ENCODE measurements at places on chromosomes 4 and X.

DNA sequence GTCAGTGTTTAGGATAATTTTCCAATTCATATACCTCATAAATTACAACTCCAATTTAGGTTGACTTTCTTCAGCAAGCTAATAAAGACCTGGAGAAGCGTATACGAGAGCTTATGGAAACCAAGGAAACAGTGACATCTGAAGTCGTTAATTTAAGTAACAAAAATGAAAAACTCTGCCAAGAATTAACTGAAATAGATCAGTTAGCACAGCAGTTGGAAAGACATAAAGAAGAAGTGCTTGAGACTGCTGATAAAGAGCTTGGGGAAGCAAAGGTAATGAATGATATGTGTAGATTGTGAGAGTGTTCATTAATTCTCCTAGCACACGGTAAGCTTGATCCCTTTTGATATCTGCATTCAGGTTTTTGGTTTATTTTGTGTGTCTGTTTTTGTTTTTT is 16.8 kb downstream of the CEP135 start:
- DNase-seq = no peak
- no peak overlapping the region for H3K27ac ChIP-seq
- no peak overlapping the region for H3K4me3 ChIP-seq
- H3K36me3 ChIP-seq = peaks cover 19% of the 10 kb centered on the region
- H3K4me1 ChIP-seq = no peaks in the 10 kb centered on the region

- no peak overlapping the region for H3K4me3 ChIP-seq
- no peak overlapping the region for H3K27ac ChIP-seq
- H3K4me1 ChIP-seq = peaks cover 4% of the 10 kb centered on the region
- H3K27me3 ChIP-seq = no peaks in the 10 kb centered on the region
Observed at GRCh38 chr4:140256941-140257340, 103.0 kb upstream of the MAML3 start.

- no peaks in the 10 kb centered on the region for H3K4me1 ChIP-seq
- H3K27me3 ChIP-seq = no peaks in the 10 kb centered on the region
- no peaks in the 10 kb centered on the region for H3K36me3 ChIP-seq
- no peak for DNase-seq
- H3K4me3 ChIP-seq = no peak overlapping the region
Observed at GRCh38 chrX:35292522-35292921, 349.9 kb downstream of the FAM47B start.

- no peak for DNase-seq
- no peak overlapping the region for H3K4me3 ChIP-seq
- no peak overlapping the region for H3K27ac ChIP-seq
- H3K27me3 ChIP-seq = no peaks in the 10 kb centered on the region
- H3K4me1 ChIP-seq = peaks cover under 1% of the 10 kb centered on the region
- H3K36me3 ChIP-seq = no peaks in the 10 kb centered on the region
Observed at GRCh38 chr4:56255820-56256219, 131.5 kb downstream of the AASDH start.

DNA sequence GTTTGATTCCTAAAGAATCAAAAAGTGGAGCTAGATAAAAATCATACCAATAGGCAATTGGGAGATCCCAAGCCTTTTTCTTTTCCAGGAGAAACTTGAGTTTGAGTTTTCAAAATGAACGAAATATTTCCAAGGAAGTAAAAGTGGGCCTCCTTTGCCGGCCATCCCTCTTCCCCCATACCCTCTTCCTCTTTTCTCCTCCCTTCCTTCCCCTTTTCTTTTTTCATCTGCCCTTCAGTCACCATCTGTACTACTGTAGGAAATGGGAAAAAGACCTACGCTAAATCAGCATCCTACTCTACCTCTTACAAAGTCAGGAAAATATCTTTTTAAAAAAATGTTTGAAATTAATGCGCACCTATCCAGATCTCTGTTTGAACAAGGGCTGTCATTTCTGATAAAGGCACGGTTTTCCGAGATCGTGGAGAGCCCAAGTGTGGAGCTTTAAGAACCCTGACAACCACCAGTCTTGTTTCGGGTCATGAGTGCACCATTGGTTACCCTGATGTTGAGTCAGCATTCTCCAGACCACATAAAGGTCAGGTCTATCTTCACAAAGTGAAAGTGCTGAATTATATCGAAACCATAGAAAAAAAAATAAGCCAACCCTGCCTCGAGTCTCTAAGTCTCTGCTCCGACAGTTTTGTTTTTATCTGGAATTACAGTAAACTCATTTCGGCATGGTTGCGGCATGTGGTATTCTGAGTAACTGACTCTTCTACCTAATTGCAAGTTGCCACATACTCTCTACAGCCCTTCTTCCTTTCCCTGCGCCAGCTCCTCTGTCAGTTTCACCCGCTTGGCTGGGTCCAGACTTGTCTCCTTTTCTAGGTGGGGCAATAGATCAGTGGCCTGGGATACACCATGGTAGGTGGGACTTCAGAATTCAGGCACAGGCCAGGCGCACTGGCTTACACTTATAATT is 140.2 kb upstream of the KLF3 start:
- no peak overlapping the region for H3K4me3 ChIP-seq
- H3K27ac ChIP-seq = peak overlapping the region; percentile 33
- H3K27me3 ChIP-seq = no peaks in the 10 kb centered on the region

DNA sequence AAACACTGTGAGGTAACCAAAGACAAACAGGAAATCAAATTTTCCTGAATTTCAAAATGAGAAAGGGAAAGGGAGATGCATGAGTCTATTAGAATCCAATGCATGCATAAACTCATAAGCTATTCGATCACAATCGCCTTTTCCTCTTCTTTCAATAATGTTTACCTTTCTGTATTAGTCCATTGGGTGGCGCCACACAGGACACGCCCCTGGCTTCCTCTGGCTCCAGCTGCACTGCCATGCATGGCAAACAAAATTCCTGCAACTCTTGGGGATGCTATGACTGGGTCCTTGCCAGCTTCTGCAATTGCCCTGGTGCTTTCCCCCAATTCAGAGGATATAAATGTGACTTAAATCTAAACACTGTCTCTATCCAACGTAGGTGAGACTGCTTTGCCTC is 424.5 kb upstream of the PCDH7 start:
- H3K27me3 ChIP-seq = no peaks in the 10 kb centered on the region
- DNase-seq = no peak
- no peaks in the 10 kb centered on the region for H3K4me1 ChIP-seq
- H3K36me3 ChIP-seq = no peaks in the 10 kb centered on the region
- H3K4me3 ChIP-seq = no peak overlapping the region
- H3K27ac ChIP-seq = no peak overlapping the region

- peak; percentile 51 for DNase-seq
- H3K27me3 ChIP-seq = no peaks in the 10 kb centered on the region
- H3K4me3 ChIP-seq = no peak overlapping the region
- no peaks in the 10 kb centered on the region for H3K36me3 ChIP-seq
- H3K27ac ChIP-seq = no peak overlapping the region
- H3K4me1 ChIP-seq = no peaks in the 10 kb centered on the region
Observed at GRCh38 chrX:43349363-43349762, 306.7 kb upstream of the MAOA start.

DNA sequence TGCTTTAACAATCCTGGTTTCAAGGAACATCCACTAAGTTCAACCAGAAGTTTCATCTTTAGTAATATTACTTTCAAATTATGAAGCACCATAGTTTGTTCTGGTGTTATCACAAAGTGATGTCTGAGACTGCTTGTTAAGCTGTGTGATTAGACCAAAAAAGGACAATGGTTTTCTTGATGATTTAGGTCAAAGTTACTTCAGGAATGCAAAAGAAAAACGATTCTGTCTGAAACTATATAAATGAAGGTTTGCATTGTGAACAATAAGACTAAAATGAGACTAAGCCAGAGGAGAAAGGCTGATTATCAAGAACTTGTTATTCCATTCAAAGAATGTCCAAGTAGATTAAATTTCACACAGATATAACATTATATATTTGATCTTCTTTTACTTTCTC is 122.4 kb upstream of the ETNPPL start:
- no peaks in the 10 kb centered on the region for H3K36me3 ChIP-seq
- no peaks in the 10 kb centered on the region for H3K27me3 ChIP-seq
- no peaks in the 10 kb centered on the region for H3K4me1 ChIP-seq
- no peak overlapping the region for H3K27ac ChIP-seq
- no peak overlapping the region for H3K4me3 ChIP-seq
- DNase-seq = no peak

DNA sequence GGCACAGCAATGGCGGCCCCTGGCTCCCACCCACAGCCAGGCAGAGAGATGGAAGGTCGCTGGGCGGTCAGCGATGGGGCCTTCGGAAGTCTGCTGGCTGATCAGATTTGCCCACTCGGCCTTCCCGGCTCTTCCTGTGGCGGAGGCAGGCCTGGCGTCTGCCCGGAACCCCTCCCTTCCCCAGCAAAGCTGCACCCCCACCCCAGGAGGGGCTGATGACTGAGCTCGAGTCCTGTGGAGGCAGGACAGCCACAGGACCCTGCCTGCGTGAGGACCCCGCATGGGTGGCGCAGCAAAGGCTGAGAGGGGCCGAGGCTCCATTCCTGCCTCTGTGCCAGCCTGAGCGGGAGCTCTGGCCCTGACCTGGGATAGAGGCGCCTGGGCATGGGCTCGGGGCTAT is 34.8 kb downstream of the TACC3 start:
- H3K27ac ChIP-seq = no peak overlapping the region
- H3K27me3 ChIP-seq = peaks cover 18% of the 10 kb centered on the region
- DNase-seq = no peak
- no peaks in the 10 kb centered on the region for H3K36me3 ChIP-seq
- H3K4me3 ChIP-seq = no peak overlapping the region
- H3K4me1 ChIP-seq = peaks cover 9% of the 10 kb centered on the region

GRCh38 chr4:83138946-83139345 is 24.4 kb upstream of the PLAC8 start:
- peak overlapping the region; percentile 32 for H3K27ac ChIP-seq
- H3K36me3 ChIP-seq = no peaks in the 10 kb centered on the region
- H3K4me3 ChIP-seq = no peak overlapping the region
- H3K27me3 ChIP-seq = no peaks in the 10 kb centered on the region

DNA sequence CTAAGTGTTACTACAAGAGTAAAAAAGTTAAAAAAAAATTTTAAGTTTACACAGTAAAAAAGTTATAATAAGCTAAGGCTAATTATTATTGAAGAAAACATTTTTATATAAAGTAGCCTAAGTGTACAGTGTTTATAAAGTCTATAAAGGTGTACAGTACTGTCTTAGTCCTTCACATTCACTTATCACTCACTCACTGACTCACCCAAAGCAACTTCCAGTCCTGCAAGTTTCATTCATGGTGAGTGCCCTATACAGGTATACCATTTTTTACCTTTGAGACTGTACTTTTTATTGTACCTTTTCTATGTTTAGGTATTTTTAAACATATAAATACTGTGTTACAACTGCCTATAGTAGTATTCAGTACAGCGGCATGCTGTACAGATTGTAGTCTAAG is 74.2 kb downstream of the TMEM165 start:
- peaks cover 40% of the 10 kb centered on the region for H3K36me3 ChIP-seq
- H3K27ac ChIP-seq = no peak overlapping the region
- no peaks in the 10 kb centered on the region for H3K4me1 ChIP-seq
- H3K4me3 ChIP-seq = no peak overlapping the region

DNA sequence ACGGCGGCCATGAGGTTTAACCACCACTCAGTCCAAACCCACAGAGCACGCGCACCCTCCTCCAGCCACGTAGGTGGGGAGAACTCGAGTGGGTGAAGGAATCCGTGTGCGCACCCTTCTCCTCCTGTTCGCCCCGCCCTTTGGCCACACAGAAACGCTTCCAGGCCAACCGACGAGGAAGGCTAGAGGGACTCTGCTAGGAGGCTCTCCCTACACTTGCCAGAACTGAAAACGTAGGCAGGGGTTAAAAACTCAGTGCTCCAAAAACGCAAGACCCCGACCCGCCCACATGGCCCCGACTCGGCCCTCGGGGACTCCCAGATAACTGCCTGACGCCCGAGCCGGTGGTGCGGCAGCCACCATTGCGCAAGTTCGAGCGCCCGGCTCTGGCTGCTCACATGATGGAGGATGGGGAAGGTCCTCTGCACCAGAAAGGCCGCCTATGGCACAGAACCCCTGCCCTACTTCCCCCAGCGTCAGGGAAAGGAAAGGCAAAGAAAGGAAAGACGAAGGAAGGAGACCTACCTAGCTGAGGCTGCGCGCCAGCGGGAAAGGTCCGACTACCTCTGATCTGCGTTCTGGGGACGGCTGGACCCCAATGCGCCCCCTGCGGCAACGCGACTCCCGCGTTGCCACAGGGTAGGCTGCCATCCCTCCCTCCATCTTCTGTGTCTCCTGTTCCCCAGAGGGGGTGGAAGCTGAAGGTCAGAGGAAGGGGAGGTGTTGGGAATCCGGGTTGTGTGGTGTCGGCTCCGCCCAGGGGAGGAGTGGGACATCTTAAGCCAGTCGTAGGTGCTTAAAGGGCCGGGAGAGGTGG is 201.9 kb upstream of the AGTR2 start:
- DNase-seq = no peak
- no peak overlapping the region for H3K27ac ChIP-seq
- no peaks in the 10 kb centered on the region for H3K36me3 ChIP-seq
- no peaks in the 10 kb centered on the region for H3K4me1 ChIP-seq

GRCh38 chr4:37675587-37676290 is 10.4 kb downstream of the RELL1 start:
- H3K4me1 ChIP-seq = peaks cover 14% of the 10 kb centered on the region
- H3K36me3 ChIP-seq = no peaks in the 10 kb centered on the region
- H3K4me3 ChIP-seq = no peak overlapping the region
- DNase-seq = no peak
- no peaks in the 10 kb centered on the region for H3K27me3 ChIP-seq

DNA sequence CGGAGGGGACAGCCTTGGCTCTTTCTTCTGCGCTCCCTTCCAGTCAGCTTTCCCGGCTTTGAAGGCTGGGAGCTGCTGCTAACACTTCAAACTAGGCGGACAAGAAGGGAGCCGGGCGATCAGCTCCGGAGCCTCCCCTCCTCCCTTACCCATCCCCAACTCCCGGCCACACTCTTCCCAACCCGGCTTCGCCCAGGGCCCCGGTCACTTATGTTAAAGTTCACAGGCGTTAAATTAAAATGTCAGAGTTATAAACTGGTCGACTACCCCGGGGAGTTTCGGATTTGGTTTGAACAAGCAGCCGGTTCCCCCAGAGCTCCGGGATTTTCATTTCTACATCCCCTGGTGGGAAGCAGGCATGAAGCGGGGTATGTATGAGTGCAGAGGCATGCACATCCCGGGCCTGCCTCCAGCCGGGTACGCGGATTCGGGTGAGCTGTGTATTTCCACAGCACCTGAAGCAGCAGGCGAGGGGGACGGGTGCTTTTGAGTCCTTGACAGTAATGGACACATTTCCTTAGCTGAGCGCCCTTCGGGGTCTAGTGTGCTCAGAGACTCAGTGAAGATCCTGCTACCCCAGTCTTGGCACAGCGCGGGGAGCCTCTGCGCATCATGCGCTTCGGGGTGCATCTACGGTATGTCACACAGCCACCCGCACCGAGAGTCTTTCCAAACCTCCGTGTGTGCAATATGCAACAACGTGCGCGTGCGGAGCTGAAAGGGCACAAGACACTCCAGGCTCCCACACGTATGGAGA is 880 bp downstream of the UNC5C start:
- no peaks in the 10 kb centered on the region for H3K4me1 ChIP-seq
- H3K4me3 ChIP-seq = peak overlapping the region; percentile 79
- DNase-seq = no peak
- peaks cover 6% of the 10 kb centered on the region for H3K27me3 ChIP-seq
- no peak overlapping the region for H3K27ac ChIP-seq

DNA sequence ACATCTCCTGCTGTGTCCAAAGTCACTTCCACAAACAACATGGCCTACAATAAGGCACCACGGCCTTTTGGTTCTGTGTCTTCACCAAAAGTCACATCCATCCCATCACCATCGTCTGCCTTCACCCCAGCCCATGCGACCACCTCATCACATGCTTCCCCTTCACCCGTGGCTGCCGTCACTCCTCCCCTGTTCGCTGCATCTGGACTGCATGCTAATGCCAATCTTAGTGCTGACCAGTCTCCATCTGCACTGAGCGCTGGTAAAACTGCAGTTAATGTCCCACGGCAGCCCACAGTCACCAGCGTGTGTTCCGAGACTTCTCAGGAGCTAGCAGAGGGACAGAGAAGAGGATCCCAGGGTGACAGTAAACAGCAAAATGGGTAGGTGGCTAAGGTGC is 123.9 kb downstream of the PDLIM5 start:
- no peak for DNase-seq
- H3K27me3 ChIP-seq = no peaks in the 10 kb centered on the region
- no peak overlapping the region for H3K27ac ChIP-seq
- no peaks in the 10 kb centered on the region for H3K36me3 ChIP-seq
- H3K4me1 ChIP-seq = no peaks in the 10 kb centered on the region
